ENCODE measurements at places on chromosomes 1 and 21. TPM values are rescaled to one million over a fixed set of nuclear protein-coding genes. Genes with fewer than 3 reads are reported as not detected.

Gene RBM11
- total RNA-seq: 13.8 TPM

Gene MYBPH
- total RNA-seq: not detected

Gene TNFAIP8L2
- 12.9 TPM for total RNA-seq

Gene CTSK
- total RNA-seq: 42.0 TPM

Gene CFHR4
- not detected for total RNA-seq

Gene PLXNA2
- total RNA-seq: 26.9 TPM

Gene CHI3L1
- total RNA-seq: 18.8 TPM

Gene DNALI1
- 9.2 TPM for total RNA-seq

Gene ARHGAP30
- total RNA-seq: 7.3 TPM

Gene ATP1A2
- total RNA-seq: 173 TPM

Gene CHODL
- total RNA-seq: not detected

Gene TRNP1
- 49.8 TPM for total RNA-seq

Gene TIAM1
- 25.3 TPM for total RNA-seq

Gene FAM43B
- 1.0 TPM for total RNA-seq

Gene TMEM183A
- total RNA-seq: 71.0 TPM

Gene CROCC
- total RNA-seq: 164 TPM

Gene SH2D5
- total RNA-seq: not detected

Gene TRNAU1AP
- 22.6 TPM for total RNA-seq

Gene NDUFS5
- total RNA-seq: 424 TPM

Gene REN
- total RNA-seq: not detected

Gene IVL
- total RNA-seq: not detected

Gene SLC22A15
- total RNA-seq: 1.7 TPM

Gene SDC3
- 68.2 TPM for total RNA-seq

Measured in tibial nerve (tissue), 4 donors.